ENCODE measurements at places on chromosomes 2 and 18. TPM values are rescaled to one million over a fixed set of nuclear protein-coding genes. Genes with fewer than 3 reads are reported as not detected.

GRCh38 chr2:30239308-30239985 lies 8.1 kb downstream of the LBH start:
- no peaks in the 10 kb centered on the region for H3K27me3 ChIP-seq
- H3K4me3 ChIP-seq = peak overlapping the region; percentile 8
- peak overlapping the region; percentile 91 for H3K27ac ChIP-seq
- DNase-seq = no peak

DNA sequence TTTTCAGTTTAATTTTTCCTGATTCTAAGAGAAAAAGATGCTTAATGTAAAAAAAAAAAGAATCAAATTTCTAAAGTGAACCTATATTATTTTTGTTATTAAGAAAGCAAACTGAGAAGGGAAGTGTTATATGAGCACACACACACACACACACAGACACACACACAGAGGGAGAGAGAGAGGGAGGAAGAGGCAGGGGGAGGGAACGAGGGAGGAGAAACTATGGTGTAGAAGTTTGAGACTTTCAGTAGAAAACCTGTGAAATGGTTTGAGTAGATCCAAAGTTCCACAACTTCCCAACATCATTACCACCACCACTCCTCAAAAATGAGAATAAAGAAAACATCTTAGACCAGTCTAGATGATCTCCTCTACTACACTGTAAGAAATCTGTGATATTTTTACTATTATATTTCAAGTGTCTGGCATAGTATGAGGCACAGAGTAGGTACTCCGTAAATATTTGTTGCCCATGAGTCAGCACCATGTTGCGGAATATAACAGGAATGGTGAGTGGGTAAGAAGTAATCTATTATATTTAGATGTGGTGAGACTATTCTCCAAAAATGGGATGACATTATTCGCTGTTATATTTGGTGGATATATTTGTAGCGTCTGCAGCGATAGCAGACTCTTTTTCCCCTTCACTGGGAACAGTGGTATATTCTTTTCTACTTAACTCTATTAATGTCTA lies 149.4 kb upstream of the DNMT3A start:
- DNase-seq = no peak
- H3K4me3 ChIP-seq = no peak overlapping the region
- H3K27ac ChIP-seq = no peak overlapping the region
- no peaks in the 10 kb centered on the region for H3K27me3 ChIP-seq
- H3K4me1 ChIP-seq = no peaks in the 10 kb centered on the region

DNA sequence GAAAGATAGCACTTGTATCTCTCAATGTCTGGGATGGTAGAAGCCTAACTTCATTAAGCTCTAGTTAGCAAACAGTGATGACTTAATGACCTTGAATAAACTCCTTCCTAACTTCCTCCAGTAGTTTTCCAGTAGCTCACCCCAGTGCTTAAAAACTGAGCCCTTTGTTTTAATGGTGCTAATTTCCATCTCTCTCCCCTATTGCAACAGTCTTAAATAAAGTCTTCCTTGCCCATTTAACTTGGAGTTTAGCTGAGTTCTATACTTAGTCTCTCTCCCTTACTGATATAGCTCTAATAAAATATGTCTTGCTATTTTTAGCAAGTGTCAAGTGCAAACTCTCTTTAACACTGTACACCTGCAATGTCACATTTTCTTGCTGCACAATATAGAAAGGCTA lies 267.0 kb downstream of the CCDC85A start:
- no peak overlapping the region for H3K4me3 ChIP-seq
- no peak overlapping the region for H3K27ac ChIP-seq
- no peaks in the 10 kb centered on the region for H3K27me3 ChIP-seq
- no peak for DNase-seq
- H3K4me1 ChIP-seq = no peaks in the 10 kb centered on the region
- H3K36me3 ChIP-seq = no peaks in the 10 kb centered on the region

TMEM37 gene
- 2.2 TPM for total RNA-seq

DNA sequence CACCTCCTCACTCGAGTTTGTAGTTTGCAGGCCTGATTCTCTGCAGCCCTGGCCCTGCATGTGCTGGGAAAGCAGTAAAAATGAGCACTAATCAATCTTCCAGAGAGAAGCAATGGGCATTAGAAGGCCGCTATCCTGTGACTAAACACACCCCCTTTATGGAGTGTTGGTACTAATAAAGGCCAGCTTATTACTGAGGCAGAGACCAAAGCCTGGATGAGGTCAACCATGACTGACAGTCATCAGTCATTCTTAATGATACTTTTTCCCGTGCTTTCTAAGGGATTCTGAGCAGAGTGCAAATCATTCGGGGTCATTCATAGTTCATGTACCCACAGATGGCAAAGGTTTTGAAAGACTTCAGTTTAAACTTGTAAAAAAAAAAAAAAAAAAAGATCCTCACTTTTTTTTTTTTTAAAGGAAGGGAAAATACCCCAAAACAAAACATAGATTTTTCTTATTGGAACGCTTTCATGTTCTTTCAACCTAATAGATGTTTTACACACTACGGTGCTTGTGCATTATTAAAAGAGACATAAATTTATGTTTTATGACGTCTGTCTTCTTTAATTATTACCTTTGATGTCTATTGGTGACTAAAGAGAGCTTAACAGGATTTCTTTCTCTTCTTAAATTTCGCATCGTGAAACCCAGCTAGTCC lies 13.2 kb downstream of the TSHZ1 start:
- H3K4me3 ChIP-seq = no peak overlapping the region
- no peak for DNase-seq
- peak overlapping the region; percentile 63 for H3K27ac ChIP-seq
- H3K4me1 ChIP-seq = peaks cover 96% of the 10 kb centered on the region
- no peaks in the 10 kb centered on the region for H3K36me3 ChIP-seq

TCF4 gene
- total RNA-seq = 84.3 TPM

DNA sequence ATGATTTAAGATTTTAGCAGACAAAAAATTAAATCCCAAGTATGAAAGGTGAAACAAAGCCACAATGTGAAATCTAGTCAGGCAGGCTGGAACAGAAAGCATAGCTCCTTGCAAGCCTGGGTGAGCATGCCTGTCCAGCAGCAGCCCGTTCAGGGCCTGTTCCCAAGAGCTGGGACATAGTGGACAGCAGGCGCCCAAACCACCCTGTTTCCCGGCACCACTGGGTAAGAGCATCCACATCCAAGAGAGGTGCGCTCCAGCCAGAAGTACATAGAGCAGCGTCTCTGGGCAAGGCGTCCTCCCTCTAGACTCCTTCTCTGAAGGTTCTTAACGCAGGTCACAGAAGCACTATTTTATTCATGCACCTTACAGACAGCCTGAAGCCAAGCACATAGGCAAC lies 80.8 kb downstream of the DNER start:
- no peaks in the 10 kb centered on the region for H3K27me3 ChIP-seq
- no peak for DNase-seq
- no peak overlapping the region for H3K27ac ChIP-seq
- no peak overlapping the region for H3K4me3 ChIP-seq
- H3K4me1 ChIP-seq = no peaks in the 10 kb centered on the region

PLCL1 gene
- 86.2 TPM for total RNA-seq

FBXO41 gene
- 1.7 TPM for total RNA-seq

CD8B gene
- total RNA-seq = 0.65 TPM

DNA sequence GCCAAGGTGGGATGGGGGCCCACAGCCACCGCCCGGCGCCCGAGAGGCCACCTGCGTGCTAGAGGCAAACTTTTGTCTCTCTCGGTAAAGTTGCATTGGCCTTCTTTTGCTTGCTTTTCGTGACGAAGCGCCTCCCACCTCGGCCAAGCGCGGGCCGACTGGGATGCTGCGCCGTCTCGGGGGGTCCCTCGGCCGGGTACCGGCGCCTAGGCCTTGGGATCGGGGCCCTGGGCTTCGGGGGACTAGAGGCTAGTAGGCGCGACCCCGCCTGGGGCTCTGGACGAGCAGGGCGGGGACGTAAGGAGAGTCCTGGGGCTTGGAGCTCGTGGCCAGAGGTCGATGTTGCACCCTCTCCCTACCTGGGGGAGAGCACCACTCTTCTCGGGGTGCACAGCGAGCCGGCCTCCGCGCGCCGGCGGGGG lies 545 bp downstream of the GLI2 start:
- DNase-seq = peak; percentile 87
- H3K4me3 ChIP-seq = peak overlapping the region; percentile 81
- H3K36me3 ChIP-seq = no peaks in the 10 kb centered on the region
- H3K4me1 ChIP-seq = peaks cover 12% of the 10 kb centered on the region
- H3K27ac ChIP-seq = peak overlapping the region; percentile 94
- no peaks in the 10 kb centered on the region for H3K27me3 ChIP-seq

DNA sequence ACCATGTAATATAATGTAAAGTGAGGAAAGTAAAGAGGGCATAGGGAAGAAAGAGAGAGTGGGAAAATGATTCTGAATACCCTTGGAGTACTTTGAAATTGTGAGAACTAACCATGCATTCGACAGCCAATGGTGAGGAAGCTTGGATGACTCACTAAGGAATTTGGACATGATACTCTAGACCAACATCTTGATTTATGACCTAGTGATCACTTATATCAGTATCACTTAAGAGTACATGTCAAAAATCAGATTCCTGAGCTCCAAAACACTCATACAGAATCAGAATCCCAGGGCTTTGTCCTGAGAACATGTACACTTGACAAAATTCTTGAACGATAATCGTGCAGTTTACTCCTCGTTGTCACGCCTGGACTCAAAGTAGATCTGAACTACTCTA lies 1899.8 kb upstream of the PIK3C3 start:
- no peak overlapping the region for H3K27ac ChIP-seq
- H3K36me3 ChIP-seq = no peaks in the 10 kb centered on the region
- no peaks in the 10 kb centered on the region for H3K27me3 ChIP-seq
- H3K4me3 ChIP-seq = no peak overlapping the region
- DNase-seq = no peak

DNA sequence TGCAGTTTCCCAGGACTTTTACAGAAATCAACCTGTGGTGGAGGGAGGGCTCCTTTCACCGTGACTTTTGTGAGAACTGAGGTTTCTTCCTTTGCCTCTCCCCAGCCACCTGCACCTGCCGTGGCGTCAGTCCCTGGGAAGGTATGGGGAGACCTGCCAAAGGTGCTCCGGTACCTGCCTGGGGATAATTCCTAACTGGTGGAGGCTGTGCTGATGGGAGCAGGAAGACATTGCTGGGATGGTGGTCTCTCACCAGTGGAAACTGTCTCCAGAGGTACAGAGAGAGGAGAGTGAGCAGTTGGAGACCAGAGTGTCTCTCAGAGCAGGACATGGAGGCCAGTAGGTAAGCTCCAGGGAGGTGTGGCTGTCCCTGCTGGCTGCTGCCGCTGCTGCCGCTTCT lies 52.6 kb downstream of the CIB4 start:
- no peaks in the 10 kb centered on the region for H3K36me3 ChIP-seq
- no peaks in the 10 kb centered on the region for H3K27me3 ChIP-seq
- no peak for DNase-seq
- H3K27ac ChIP-seq = no peak overlapping the region
- no peaks in the 10 kb centered on the region for H3K4me1 ChIP-seq

RFTN2 gene
- total RNA-seq = 6.4 TPM

RAPH1 gene
- total RNA-seq = 20.4 TPM

GRCh38 chr2:28413152-28413898 lies 20.7 kb downstream of the FOSL2 start:
- no peaks in the 10 kb centered on the region for H3K27me3 ChIP-seq
- no peak overlapping the region for H3K27ac ChIP-seq
- H3K36me3 ChIP-seq = peaks cover 98% of the 10 kb centered on the region
- no peak overlapping the region for H3K4me3 ChIP-seq
